ENCODE measurements at places on chromosomes 1 and 21.

DNA sequence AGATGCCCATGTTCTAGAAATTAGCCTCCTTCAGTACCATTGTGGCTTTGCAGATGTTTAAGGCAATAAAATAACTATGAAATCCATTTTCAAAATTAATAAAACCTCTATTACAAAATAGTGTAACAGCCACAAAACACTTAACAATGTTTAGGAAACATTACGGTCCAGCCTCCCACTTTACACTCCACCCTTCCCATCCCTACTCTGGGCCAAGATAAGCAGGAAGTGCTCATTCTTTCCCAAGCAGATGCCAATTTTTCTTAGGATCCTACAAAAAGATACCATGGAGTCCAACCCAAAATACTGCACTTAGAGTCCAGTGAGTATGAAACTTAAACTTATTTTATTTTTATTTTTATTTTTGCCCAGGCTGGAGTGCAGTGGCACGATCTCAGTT, 150.8 kb downstream of the NR5A2 start:
- DNase-seq, result no peak

GRCh38 chr1:105087506-105087905, 1337.8 kb downstream of the AMY1C start:
- no peak for DNase-seq

DNA sequence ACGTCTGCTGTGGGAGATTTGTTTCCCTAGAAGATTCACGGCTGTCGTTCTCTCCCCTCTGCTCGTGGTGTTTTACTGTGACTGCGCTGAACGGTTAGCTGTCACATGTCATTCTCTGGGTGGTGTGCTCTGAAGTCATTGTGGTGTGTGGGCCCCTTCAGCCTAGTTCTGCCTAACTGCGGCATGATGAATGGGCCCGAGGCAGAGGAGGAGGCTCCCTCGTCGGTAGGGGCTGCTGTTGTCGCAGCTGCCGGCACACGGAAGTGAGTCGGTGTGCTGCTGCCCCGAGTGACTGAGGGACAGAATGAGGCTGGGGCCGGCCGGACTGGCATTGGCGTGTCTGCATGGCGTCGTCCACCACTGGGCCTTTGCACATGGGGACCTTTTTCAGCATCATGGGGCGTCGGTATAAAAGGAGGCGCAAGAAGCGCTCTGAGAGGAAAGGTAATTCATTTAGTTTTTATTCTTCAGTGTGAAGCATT, 77.9 kb downstream of the ADARB1 start:
- DNase-seq, result peak; percentile 85

- no peak for DNase-seq
These were observed 20.5 kb upstream of the CD2 start for GRCh38 chr1:116733476-116734365.

DNA sequence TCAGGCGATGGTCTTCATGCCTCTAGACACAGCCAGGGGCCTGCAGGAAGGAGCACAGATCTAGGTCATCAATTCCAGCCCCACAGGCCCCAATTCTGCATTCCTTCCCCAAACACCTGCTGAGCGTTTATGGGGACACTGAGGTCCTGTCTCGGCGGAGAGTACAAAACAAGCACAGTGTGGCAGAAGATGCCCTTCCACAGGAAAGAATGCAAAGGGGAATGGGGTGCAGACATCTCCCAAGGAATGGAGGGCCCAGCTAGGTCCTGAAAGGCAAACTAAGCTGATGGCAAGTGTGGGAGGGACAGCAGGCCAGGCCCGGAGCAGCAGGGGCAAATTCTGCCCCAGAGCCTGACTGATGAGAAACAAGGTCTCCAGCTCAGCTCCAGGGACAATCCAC, 3.5 kb upstream of the S100A8 start:
- DNase-seq, result no peak

GRCh38 chr1:93591676-93592550, 89.7 kb downstream of the BCAR3 start:
- DNase-seq, result peak; percentile 37

DNA sequence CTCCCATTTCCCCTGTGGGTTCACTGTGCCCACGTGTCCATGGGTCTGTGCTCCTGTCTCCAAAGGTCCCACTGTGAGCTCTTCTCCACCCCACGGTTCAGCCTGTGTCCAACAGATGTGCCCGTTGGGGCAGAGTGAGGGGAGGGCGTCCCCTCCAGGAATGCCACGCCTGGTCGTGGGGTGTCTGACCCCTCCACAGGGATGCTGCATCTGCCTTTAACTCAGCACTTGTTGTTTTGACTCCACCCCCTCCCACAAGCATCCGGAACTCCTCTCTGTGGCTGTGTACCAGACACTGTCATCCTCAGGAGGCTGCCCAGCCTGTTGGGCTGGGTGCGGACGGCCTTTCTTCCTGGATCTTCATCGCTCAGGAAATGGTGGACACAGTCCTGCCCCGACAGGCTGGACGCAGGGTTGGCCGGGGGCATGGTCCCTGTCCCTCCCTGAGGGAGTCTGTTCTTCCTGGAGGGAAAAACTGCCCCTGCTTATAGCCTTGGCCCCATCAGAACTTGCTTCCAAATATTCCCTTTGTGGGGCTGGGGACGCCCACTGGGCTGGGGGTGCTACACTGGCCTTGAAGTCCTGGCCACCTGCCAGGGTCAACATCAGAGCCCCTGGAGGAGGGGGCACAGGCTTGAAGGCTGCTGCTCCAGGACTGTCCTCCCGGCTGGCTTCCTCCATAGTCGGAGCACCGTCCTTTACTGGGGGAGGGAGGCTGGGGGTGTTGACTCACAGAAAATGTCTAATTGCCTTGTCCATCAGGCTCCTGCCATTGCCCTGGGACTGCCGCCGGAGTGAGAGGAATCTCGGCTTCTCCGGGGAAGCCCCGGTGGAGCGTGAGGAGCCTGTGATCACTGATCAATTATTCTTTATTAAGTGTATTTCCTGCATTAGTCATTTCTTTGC, 182.0 kb upstream of the C1orf174 start:
- DNase-seq, result no peak

- DNase-seq, result no peak
These were observed 36.7 kb upstream of the LRRC8B start for GRCh38 chr1:89487972-89488371.

- DNase-seq, result no peak
These were observed 2.0 kb downstream of the POLR3C start for GRCh38 chr1:145826030-145826429.

DNA sequence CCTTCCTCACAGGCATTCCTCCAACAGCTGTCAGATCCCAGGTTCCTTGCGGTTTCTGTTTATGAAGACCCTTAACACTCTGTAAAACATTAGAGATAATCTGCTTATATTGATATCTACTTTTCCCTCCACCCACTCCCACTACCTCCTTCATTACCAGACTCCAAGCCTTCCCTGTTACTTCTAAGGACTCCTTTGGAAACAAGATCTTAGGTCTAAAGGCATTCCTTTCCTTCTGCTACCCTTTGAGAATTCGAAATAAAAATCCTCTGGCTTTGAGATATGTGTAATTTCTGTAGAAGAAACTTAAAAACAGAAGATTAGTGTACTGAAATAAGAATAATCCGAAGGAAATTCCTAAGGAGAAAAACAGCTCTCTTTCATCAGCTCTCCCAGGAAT, 23.7 kb upstream of the LYPLAL1 start:
- no peak for DNase-seq

DNA sequence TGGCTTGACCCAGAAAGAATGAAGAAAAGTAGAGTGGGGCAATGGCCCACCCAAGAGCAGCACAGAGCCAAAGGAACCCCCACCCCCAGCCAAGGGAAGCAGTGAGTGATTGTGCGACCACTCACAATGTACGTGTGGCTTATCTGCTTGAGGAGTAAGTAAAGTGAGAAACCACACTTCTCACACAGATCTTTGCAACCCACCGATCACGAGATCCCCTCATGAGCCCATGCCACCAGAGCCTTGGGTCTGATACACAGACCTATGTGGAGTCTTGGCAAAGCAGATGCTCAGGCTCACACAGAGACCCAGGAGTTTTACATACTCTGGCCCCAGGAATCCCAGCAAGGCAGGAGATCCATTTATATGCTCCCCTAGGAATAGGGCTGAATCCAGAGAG, 14.0 kb upstream of the SLC9C2 start:
- DNase-seq, result no peak

DNA sequence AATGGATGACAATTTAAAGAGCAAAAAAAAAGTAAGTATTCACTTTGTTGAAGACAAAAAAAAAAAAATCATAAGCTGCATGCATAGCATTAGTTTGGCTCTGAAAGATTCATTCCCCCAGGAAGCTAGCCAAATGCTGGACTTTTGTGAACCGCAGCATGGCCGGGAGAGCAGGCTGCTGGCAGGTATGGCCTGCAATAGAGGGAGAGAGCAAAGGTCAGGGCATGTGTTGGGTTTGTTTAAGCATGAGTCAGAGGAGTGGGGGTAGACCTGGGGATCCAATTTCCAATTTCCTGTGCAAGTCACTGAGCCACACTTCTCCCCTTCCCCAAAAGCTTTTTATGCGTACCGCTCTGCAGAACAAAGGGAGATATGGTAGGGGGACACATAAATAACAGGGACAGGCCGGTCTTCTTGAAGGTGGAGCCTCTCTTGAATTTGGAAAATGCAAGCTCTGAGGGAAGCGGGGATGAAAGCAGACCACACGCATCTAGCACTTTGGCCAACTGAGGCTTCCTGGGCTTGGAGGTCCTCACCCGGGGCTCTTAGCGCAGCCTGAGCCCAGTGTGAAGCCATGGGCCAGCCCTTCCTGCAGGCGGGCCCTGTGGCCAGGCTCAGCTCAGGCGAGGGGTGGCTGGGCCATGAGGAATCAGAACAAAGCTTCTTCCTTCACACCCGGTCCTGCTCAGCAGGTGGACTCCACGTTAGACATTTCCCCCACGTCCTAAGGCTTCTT, 171.1 kb downstream of the TOMM20 start:
- peak; percentile 92 for DNase-seq

DNA sequence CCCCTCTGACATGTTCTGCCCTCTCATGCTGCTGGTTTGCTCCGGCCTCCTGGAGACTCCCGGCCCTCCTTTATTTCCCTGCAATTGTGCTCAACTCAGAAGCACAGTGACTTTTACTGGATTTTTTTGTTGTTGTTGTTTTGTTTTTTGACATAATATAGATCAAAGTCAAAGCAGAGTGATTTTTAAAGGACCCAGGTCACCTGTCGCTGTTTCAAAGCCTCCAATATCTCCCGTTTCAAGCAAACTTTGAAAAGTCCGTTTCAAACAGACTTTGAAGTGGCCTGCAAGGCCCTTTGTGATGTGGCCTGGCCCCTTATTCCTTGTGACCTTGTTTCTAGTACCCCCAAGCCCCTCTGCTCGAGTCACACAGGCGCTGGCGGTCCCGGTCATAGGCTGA, 58.1 kb downstream of the TBCE start:
- no peak for DNase-seq

DNA sequence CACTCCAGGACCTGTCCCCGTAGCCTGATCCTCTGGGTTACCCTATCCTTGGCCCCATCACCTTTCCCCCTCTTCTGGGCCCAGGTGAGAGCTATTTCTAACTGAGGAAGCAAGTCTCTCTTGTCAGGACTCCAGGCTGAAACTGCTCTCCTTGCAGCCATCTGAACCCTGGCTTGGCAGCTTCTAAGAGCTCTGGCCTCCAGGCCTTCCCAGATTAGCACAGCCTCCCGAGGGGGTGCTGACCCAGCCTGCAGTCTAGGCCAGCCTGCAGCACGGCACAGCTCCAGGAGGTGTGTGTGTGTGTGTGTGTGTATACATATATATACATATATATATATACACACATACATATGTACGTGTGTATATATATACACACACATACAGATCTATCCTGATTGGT, 17.4 kb downstream of the CACNA1S start:
- no peak for DNase-seq

DNA sequence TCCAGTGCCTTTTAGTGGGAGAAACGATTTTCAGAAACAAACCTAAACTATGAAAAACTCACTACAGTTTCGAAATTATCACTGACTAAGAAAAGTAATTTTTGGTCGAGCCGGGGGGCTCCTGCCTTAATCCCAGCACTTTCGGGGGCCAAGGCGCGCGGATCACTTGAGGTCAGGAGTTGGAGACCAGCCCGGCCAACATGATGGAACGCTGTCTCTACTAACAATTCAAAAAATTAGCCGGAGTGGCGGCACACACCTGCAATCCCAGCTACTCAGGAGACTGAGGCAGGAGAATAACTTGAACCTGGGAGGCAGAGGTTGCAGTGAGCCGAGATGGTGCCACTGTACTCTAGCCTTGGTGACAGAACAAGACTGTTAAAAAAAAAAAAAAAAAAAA, 3.0 kb downstream of the CFHR3 start:
- DNase-seq, result no peak

DNA sequence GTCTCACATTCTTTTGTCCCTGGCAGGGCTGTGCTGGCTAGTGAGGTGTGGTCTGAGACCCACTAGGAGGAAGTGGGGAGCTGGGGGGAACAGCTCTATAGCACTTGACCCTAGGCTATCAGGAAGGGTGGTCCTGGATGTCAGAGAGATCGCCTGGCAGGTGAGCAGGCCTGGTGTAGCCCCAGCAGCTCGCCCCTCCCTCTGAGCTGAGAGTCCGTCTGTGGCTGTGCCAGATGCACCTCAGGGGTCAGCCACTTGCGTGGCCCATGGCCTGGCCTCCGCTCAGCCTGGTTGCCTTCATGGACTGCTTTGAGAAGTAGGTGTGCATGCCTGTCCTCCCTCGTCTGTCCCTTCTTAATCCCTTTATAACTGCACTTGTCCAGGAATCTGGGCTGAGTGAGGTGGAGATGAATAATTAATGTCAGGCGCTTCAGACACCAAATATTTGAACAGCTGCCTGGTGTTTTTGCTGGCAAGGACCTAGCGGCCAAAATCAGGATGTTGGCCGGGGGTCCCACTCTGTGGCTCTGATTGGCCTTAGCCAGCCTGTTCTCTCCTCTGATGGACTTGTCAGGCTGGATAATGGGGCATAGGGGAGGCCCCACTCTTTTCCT, 30.5 kb downstream of the TMEM53 start:
- no peak for DNase-seq

DNA sequence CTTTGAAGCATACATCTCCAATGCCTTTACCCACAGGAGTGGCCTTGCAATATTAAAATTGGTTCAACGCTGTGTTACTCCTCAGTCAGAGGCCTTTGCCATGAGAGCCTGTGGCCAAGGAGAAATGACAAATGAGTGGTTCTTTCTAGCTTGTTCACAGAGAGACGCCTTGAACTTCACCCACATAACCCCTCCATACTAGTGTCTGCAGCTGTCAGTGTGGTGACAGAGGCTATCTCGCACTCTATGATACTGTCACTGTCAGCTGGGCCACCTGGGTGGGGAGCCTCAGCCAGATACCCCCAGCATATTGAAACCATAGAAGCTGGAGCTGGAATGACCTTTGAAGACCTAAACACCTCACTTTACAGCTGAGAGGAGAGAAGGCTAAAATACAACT, 57.4 kb upstream of the LBR start:
- DNase-seq, result no peak

DNA sequence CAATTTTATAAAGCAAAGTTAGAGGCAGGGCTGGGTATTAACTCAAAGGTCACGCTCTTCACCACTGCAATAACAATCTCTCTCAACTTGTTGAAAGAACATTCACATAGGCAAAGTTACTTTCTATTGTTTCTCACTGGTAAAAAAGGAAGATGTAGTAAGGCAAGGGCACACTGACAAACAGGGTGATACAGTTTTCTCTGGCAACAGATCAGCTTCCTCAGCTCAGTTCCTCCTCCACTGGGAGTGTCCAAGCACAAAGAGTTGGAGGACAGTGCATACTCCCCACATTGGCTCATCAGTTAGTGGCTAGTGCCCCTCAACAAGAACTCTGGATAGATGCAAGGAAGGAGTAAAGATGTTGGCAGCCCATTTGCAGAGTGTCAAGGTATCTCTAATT, 3.7 kb downstream of the PLPPR4 start:
- DNase-seq, result no peak

Data from ELF-1 (cell line).